ENCODE measurements at places on chromosomes 13 and 19.

GRCh38 chr13:44075113-44075512 is 195.4 kb downstream of the LACC1 start:
- no peak for DNase-seq

GRCh38 chr19:11203194-11204075 is 6.1 kb upstream of the KANK2 start:
- DNase-seq = peak; percentile 93

GRCh38 chr13:26540334-26540733 is 17.1 kb upstream of the WASF3 start:
- no peak for DNase-seq

DNA sequence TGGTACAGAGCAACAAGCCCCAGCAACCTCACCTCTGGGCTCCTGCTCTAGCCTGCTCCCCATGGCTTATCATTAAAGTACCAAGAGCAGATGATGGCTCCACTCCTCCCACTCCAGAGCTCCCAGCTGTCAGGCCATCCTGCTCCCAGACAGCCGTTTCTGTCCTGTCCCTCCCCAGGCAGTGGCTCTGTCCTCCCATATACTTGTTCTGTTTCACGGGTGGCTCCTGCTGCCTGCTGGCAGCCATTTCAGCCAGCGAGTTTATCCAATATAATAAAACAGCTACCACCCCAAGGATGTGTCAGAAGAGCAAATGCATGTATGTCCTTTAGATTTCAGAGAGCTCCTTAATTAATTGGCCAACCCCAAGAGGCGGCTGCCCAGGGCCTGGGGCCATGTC is 79.4 kb upstream of the VSTM2B start:
- peak; percentile 27 for DNase-seq

DNA sequence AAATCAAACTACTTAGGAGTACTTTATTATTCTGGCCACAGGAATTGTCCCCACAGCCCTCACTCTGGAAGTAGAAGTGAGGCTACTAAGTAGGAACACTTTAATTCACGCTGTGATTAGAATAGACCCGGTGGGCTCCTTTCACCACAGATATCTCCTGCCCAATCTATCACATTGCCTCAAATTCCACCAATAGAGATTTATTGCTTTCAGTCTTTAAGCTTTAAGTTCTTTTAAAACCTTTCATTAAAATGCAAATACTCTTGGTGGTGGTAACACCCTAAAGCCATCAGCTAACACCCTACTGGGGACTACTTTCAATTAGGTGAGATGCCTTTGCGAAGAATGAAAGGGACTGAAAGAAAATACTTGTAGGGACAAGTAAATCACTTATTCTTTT is 181.9 kb downstream of the DACH1 start:
- DNase-seq = no peak

DNA sequence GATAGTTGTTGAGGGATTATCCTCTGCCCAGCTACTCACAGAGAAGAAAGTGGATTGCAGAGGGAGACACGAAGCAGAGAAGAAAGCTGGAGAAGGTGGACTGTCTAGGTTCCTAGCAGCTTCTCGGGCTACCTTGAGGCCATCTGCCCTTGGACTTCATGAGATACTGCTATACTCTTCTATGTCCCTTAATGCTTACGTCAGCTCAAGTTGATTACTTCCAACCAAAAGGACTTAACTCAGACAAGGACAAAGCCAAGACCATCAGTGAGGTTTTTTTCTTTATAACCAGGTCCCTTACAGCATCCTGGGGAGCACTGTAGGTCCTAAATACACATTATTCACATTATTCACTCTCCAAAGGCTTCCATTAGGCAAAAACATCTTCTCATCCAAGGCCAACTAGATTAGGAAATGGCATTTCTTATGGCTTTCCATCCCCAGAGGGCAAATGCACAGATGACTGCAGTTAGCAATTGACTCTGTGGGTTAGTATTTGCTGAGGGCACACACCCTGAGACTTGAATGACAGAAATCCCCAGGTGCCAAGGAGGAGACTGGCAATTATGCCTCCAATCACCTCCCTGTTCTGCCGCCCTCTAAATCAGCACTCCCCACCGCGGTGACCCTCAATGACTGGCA is 4.1 kb upstream of the UBE2L5 start:
- DNase-seq = no peak

- DNase-seq = no peak
These were observed 86.5 kb upstream of the UBL3 start for GRCh38 chr13:29936956-29937355.

DNA sequence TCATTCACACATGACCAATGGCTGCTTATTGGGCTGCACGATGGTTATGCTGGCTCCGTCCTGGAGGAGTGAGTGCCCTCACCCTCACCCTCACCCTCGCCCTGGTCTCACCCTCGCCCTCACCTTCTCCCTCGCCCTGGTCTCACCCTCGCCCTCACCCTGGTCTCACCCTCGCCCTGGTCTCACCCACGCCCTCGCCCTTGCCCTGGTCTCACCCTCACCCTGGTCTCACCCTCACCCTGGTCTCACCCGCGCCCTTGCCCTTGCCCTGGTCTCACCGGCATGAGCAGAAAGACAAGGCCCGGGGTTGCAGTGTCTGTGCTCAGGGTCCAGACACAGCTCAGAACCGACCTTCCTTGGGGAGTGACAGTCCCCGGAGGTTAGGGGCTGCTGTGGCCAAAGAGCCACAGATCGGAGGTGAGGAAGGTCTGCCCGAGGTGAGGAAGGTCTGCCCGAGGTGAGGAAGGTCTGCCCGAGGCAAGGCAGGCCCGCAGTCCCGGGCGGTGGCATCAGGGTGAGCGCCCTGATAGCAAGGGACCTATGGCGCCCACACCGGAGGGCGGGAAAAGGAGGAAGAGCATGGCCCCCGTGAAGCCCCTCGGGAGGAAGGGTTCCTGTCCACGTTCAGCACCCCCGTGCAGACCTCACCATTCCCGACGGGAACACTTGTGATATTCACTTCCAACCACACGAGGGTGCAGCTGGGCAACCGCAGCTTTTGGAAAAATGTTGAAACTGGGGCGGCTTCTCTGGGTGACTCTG is 65.6 kb downstream of the MCF2L start:
- DNase-seq = no peak

DNA sequence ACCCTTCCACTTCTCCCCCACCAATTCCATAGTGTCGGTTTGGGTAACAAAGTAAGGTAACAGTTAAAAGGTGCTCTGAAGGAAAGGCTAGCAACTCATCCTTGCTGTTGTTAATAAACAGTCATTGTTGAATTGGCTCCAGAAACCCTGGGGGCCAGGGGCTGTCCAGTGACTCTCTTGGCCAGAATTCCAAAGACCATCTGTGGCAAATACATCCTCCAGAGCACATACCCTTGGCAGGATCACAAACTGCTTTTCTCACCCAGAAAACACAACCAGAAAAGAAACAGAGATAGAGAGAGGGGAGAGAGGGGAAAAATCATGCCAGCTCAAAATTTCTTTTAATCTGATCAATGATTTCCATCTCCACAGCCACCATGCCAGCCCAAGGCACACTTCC is 22.1 kb downstream of the CACNA1A start:
- no peak for DNase-seq

DNA sequence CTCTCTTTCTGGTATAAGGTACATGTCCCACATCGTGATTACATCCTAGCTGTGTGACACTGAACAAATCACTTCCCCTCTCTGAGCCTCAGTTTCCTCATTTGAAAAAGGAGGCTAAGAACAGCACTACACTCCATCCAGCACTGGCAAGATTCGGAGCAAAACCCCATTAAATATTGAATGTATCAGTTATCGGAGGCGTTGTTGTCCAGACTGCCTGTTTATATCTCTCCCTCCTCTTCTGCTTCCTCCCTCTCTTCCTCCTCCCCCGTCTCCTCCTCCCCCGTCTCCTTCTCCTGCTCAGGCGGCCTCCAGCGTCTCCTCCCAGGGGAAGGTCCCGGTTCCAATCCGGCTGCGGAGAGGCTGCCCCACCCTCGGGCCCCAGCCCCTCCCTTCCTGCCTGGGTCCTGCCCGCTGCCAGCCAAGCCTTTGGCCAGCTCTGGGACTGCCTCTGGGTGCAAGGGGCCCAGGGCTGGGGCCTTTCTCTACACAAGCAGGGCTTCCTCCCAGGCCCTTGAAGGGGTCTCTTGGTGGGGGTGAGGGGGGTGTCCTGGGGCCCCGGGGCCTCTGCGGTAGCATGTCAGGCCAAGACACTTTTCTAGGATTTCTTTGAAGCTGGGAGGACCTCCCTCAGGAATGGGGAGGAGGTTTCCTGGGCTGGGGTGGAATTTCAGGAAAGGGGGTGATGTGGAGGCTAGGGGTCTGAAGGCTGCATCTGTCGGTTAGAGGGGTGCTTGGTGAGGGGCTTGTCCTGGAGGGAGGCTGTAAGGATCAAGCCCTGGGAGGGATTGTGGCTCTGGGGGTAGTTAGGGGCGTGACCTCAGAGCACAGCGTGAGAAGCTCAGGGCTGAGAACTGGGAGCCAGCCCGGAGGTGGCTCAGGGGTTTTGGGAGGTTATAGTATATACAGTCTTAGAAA is 1.9 kb downstream of the RRAS start:
- peak; percentile 88 for DNase-seq

DNA sequence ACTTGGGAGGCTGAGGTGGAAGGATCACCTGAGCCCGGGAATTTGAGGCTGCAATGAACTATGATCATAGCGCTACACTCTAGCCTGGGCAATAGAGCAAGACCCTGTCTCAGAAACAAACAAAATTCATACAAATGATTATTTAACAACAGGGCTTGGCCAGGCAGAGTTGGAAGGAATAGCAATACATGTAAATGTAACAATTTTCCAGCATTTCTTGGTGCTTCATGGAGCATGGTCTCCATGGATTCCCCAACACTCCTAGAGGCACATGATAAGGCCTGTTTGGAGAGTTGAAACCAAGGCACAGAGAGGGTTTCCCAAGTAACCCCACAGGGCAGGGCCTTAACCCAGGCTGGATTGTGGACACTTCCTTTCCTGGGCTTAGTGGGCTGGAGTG is 10.2 kb downstream of the INSL3 start:
- no peak for DNase-seq

DNA sequence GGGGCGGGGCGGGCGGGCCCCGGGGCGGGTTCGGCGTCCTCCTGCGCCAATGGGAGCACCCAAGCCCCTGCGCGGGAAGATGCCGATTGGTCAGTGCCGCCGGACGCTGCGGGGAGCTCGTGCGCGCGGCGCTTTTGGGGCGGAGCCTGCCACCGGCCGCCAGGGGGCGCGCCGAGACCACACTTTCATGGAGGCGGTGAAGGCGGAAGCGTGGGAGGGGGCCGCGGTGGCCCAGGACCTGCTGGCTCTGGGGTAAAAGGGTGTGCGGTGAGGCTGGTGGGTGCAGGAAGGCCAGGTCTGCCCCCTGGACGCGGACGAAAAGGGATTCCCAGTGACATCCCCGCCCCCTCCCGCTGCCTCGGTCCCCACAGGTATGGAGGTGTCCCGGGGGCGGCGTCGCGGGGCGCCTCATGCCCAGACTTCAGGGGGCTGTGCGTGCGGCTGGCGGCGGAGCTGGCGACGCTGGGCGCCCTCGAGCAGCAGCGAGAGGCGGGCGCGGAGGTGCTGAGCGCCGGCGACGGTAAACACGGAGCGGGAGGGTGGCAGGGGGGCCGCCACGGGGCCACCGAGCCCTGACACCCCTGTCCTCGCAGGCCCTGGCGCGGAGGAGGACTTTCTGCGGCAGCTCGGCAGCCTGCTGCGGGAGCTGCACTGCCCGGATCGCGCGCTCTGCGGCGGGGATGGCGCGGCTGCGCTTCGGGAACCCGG is at the start of gene FAM98C:
TSS of gene FAM98C (plus strand) at position 127 of the 708 bp plus-strand sequence. CDS start at position 188, 61 bp downstream.
- DNase-seq = peak; percentile 96

DNA sequence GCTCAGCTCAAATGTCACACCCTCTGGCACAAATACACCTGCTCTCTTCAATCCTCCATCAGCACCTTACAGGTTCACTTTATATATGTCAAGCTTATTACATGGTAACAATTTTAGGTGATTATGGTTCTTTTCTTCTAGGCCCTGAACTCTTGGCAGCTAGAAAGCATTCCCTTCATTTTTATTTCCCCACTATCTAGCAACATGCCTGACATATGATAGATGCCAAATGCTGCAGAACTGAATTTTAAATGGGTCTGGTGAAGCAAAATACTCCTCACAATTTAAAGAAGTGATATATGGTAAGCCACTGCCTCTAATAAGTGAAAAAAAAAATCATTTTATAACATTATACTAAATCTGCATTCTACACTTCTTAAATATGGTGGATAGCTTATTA is 95.2 kb downstream of the USP12 start:
- DNase-seq = no peak

DNA sequence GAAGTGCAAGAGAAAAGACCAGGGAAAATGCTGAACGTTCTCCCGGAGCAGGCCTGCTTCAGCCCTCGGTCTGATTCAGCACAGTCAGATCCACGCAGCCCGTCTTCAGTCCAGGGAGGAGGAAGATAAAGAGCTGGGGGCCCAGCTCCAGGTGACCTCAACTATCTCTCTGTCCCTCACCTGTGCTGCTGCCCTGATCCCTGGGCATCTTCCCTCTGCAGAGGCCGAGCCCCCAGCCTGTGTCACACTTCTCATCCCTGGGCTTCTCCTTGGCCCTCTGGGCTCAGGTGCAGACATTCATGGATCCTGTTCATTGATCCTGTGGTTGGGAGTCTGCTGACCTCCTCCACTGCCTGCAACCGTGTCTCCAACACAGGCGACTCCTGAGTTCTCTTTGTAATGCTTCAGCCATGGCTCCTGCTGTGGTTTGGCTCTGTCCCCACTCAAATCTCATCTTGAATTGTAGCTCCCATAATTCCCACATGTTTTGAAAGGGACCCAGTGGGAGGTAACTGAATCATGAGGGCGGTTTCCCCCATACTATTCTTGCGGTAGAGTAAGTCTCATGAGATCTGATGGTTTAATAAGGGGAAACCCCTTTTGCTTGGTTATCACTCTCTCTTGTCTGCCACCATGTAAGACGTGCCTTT is 27.9 kb downstream of the COL4A2 start:
- DNase-seq = peak; percentile 63

GRCh38 chr19:5360003-5360780 is 19.6 kb upstream of the PTPRS start:
- DNase-seq = no peak

DNA sequence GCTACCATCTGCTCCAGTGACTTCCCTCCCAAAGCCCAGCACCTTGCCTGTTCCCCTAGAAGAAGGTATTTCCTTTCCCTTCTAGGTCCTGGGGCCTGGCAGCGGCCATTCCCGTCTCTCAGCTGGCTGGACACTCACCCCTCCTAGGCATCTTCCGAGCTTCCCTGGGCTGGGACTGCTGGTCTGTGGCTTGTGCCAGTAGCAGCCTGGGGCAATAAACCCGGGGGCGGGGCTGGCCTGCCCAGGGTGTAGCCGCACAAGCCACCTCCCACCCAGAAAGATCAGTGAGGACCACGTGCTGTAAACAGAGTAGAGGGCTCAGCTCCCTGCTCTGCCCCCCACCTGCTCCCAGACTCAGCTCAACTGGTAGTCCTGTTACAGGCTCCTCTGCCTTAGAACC is 15.0 kb downstream of the LIPE start:
- DNase-seq = no peak

DNA sequence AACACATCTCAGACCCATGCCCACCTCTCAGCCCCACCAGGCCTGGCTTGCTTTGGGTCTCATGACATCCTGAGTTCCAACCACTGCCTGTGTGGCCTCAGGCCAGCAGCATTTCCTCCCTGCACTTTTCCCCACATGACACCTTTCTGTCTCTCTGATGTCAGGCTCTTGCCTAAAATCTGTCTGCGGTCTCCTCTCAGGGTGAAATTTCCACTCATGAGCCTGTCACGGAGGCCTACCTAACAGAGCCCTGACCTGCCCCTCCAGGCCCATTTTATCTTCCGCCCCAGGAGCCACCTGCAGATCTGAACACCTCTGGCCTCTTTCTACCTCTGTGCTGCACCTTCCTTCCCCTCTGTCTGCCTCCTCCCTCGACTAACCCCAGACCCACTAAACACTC is 93.5 kb downstream of the ZDHHC20 start:
- no peak for DNase-seq

Data from SJSA1 (cell line).